ENCODE measurements at places on chromosomes 2 and 18. TPM values are rescaled to one million over a fixed set of nuclear protein-coding genes. Genes with fewer than 3 reads are reported as not detected.

DNA sequence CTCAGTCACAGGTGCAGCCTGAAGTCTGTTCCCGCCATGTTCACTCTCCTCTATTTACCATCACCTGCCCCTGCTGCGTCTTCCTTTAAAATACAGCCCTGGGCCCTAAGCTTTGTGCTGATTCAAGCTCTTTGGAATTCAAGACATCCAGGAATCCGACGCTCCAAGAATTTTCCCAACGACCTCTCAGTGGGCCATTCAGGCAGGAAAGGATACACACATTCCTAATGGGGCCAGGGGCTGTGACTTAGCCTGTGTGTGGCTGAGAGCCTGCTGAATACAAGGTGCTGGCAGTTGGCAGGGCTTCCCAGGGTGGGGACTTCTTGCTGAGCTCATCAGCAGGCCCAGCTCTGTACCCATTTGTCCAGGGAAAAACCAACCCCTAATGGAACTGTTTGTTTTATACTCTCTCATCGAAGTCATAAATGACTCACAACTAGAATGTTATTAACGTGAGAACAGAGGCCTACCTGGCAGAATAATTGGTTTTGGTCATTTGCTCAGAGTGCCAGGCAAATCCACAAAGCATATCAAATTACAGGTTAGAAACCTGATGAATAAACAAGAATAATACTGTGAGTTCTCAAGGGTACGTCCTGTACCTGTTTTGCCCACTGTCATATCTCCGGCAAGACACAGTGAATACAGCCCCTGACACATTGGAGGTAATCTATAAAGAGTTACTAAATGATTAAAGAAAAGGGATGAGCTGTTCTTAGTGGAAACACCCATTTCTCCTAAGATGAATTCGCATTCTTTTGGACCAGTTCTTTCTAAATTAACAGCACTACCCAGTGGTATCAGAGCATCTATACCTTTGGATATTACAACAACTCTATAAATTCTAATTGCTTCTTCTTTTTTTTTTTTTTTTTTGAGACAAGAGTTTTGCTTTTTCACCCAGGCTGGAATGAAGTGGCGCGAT is 12.6 kb upstream of the KCMF1 start:
- H3K27ac ChIP-seq: no peak overlapping the region
- H3K4me1 ChIP-seq: no peaks in the 10 kb centered on the region
- H3K36me3 ChIP-seq: no peaks in the 10 kb centered on the region
- no peak for DNase-seq
- H3K27me3 ChIP-seq: no peaks in the 10 kb centered on the region

DNA sequence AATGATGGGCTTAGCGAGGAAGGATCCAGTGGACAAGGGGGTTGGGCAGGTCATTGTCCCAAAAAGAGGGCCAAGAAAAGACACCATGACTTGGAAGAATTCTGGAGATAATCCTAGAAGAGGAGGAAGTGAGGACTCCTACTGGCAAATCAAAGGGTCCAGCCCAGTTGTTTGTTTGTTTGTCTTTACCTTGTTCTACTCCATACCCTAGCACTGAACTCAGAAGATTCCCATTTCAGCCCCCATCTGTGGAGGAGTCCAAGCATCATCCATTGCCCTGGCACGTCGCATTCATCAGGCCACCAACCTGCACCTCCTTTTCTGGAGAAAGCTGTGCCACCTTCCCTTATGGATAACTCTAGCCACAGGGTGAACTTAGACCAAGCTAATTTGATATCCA is 326.2 kb downstream of the EN1 start:
- no peak for DNase-seq
- no peak overlapping the region for H3K27ac ChIP-seq
- no peaks in the 10 kb centered on the region for H3K4me1 ChIP-seq
- no peaks in the 10 kb centered on the region for H3K27me3 ChIP-seq

DNA sequence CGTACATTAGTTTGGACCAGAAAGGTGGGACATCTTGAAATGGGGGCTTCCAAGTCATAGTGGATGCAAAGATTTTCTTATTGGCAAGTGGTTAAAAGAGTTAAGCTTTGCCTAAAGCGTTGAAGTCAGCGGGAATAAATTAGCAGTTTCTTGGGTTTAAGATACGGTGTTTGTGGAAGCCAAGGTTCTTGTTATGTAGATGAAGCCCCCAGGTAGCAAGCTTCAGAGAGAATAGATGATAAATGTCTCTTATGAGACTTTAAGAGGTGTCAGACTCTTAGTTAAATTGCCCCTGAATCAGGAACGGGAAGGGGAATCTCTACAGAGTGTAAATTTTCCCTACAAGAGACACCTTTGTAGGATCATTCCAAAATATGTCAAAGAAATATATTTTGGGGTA is 10.9 kb upstream of the GLS start:
- no peaks in the 10 kb centered on the region for H3K4me1 ChIP-seq
- no peaks in the 10 kb centered on the region for H3K36me3 ChIP-seq
- no peak for DNase-seq
- H3K27ac ChIP-seq: no peak overlapping the region

GRCh38 chr2:223597076-223597475 is 5.1 kb downstream of the SCG2 start:
- H3K36me3 ChIP-seq: no peaks in the 10 kb centered on the region
- H3K27me3 ChIP-seq: no peaks in the 10 kb centered on the region
- no peak for DNase-seq
- H3K4me1 ChIP-seq: no peaks in the 10 kb centered on the region

GRCh38 chr2:238290091-238290509 is 1.7 kb upstream of the PER2 start:
- peak overlapping the region; percentile 82 for H3K27ac ChIP-seq
- no peaks in the 10 kb centered on the region for H3K36me3 ChIP-seq
- H3K4me3 ChIP-seq: no peak overlapping the region
- H3K27me3 ChIP-seq: no peaks in the 10 kb centered on the region
- H3K4me1 ChIP-seq: peaks cover 4% of the 10 kb centered on the region

DNA sequence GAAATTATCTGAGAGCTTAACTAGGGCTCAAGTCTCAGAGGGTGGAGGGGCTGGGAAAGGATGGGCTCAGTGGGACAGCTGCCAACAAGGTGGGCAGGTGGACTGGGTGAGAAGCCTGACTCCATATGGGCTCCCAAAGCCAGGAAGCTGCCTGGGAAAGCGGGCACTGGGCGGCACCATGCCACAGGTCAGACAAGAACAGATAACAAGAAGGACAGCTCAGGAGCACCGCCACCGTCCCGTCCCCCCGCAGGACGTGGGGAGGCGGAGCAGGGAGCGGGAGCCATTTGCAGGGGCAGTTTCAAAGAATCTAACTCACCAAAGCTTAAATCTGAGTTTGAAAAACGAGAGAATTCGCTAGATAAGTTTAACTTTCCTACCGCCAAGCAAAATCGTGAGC is 45.6 kb downstream of the NETO1 start:
- no peak for DNase-seq
- no peak overlapping the region for H3K27ac ChIP-seq
- H3K36me3 ChIP-seq: no peaks in the 10 kb centered on the region
- no peak overlapping the region for H3K4me3 ChIP-seq

GRCh38 chr2:220394433-220394832 is 767.0 kb downstream of the SLC4A3 start:
- H3K27me3 ChIP-seq: no peaks in the 10 kb centered on the region
- no peaks in the 10 kb centered on the region for H3K36me3 ChIP-seq
- DNase-seq: peak; percentile 37
- H3K4me1 ChIP-seq: peaks cover 13% of the 10 kb centered on the region
- peak overlapping the region; percentile 41 for H3K27ac ChIP-seq

The SPDYA gene
- not detected for total RNA-seq

The VAPA gene
- 186 TPM for total RNA-seq

The PCARE gene
- total RNA-seq: 1.4 TPM

The UGT1A3 gene
- not detected for total RNA-seq

All from heart left ventricle (tissue), 16 donors.